ENCODE measurements at places on chromosomes 6 and 20. TPM values are rescaled to one million over a fixed set of nuclear protein-coding genes. Genes with fewer than 3 reads are reported as not detected.

The SPTLC3 gene
- total RNA-seq = 0.72 TPM

The LRP11 gene
- total RNA-seq = 0.17 TPM

The HLA-B gene
- 10,002 TPM for total RNA-seq

The PTCRA gene
- not detected for total RNA-seq

The RBBP8NL gene
- total RNA-seq = not detected

The CCN6 gene
- not detected for total RNA-seq

The SAMD10 gene
- 7.3 TPM for total RNA-seq

The HCRTR2 gene
- not detected for total RNA-seq

The CEP43 gene
- total RNA-seq = 5.7 TPM

- no peak for DNase-seq
Observed at GRCh38 chr6:11164717-11165646, 53.5 kb upstream of the ERVFRD-1 start.

GRCh38 chr20:15036948-15037347 lies 699.5 kb upstream of the FLRT3 start:
- DNase-seq = no peak

GRCh38 chr20:24565835-24566351 lies 96.5 kb downstream of the SYNDIG1 start:
- no peak for DNase-seq

DNA sequence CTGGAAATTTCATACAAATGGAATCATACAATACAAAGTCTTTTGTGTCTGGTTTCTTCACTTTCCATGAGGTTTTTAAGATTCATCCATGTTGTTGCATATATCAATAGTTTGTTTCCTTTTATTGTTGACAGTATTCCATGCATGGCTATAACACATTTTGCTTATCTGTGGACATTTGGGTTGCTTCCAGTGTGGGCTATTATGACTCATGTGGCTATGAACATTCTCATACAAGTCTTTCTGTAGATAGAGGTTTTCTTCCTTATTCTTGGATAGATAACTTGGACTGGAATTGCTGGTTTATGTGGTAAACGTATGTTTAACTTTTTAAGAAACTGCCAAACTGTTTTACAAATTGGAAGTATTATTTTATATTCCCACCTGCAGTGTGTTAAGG lies 30.0 kb upstream of the KIF6 start:
- no peak for DNase-seq

GRCh38 chr6:43992783-43993644 lies 134.2 kb downstream of the MRPL14 start:
- DNase-seq = no peak

GRCh38 chr20:34269996-34270627 lies 28.9 kb downstream of the ASIP start:
- no peak for DNase-seq

DNA sequence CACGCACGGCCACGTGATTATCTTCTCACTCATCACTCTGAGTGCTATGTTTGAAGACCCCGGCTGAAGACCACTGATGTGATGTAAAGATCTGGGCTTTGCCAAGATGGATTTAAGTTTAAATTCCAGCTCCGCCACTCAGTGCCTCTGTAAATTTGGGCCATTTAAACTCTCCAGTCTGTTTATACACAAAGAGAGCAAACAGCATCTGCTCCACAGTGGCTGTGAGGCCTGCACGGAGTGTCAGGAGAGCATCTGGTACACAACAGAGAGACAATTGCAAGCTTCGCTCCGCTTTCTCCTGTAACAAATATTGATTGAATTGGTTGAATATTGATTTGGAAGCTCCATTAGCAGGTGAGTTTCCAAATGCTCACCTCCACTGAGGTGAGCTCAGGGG lies 80.5 kb upstream of the FRMD1 start:
- DNase-seq = no peak

GRCh38 chr6:44072959-44073611 lies 54.2 kb downstream of the MRPL14 start:
- DNase-seq = peak; percentile 85

DNA sequence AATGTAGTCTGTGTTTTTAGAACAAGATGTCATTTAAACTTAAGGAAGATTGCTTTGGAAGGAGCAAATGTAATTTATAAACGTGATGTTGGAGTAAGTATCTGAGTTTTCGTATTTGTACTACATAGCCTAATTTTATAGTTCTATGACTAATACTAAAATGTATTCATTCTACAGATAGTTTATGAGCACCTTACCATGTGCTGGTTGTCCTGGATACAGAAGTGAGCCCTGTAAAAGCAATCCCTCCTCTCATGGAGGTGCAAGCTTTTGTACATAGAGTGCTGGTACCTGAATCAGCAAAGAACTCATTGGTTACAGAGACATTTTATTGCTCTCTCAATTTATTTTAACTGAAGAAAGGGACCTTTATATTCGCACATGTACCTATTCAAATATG lies 27.1 kb downstream of the TBPL1 start:
- DNase-seq = no peak

GRCh38 chr6:31577579-31577966 lies 2.2 kb downstream of the TNF start:
- DNase-seq = no peak

DNA sequence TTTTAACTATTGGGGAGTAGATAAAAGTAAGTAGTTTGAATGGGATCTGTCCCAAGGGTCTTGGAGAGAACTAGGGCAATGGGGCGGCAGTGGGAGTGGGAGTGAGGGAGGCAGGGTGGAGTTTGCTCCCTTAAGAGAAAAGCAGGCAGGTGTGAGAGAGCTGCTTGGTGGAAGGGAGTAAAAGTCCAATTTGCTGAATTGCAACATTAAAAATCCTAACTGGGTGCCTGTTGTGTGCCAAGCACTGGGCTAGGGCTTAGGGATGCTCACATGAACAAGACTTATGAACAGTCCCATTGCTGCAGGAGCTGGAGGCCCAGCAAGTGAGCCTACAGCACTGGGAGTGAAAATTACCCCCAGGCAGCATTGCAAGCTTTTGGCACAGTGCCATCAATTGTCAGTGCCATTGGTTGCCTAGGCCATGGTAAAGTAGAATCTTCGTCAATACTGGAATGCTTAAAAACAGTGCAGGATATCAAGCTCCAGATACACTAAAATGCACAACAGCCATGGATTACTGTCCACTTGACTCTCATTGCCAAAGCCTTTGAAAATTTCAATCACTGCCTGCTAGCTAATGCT lies 277.7 kb upstream of the JARID2 start:
- no peak for DNase-seq

- no peak for DNase-seq
Observed at GRCh38 chr6:56891754-56892153, 63.2 kb upstream of the BEND6 start.

- DNase-seq = peak; percentile 11
Observed at GRCh38 chr6:558089-558488, 98.8 kb downstream of the HUS1B start.

GRCh38 chr20:34315236-34315635 lies 12.1 kb upstream of the AHCY start:
- DNase-seq = no peak

DNA sequence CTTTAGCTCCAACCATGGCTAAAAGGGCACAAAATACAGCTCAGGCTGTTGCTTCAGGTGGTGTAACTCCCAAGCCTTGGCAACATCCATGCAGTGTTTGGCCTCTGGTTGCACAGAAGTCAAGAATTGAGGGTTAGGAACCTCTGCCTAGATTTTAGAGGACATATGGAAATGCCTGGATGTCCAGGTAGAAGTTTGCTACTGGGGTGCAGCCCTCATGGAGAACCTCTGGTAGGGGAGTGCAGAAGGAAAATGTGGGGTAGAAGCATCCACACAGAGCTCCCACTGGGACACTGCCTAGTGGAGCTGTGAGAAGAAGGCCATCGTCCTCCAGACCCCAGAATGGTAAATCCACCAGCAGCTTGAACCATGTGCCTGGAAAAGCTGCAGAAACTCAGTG lies 1453.8 kb upstream of the EYS start:
- DNase-seq = no peak

GRCh38 chr6:105994591-105995390 lies 91.3 kb upstream of the PRDM1 start:
- DNase-seq = no peak
